ENCODE measurements at places on chromosomes 6 and 20.

DNA sequence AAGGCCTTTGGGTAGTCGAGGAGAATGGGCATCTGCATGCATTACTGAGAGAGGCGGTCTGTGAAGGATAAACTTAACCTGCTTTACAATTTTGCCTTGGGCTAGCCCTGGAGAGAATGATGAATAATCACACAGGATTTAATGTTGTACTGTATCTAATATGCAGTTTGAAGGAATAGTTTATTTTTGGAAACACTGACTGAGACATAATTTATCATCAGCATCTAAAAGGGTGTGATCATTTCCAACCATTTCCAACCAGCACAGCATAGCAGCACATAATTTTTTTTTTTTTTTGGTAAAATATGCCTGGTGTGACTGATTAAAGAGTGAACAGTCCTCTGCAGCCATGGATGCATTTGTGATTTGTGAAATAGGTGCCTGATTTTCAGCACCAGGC lies 519.5 kb downstream of the PHF3 start:
- DNase-seq, result no peak

DNA sequence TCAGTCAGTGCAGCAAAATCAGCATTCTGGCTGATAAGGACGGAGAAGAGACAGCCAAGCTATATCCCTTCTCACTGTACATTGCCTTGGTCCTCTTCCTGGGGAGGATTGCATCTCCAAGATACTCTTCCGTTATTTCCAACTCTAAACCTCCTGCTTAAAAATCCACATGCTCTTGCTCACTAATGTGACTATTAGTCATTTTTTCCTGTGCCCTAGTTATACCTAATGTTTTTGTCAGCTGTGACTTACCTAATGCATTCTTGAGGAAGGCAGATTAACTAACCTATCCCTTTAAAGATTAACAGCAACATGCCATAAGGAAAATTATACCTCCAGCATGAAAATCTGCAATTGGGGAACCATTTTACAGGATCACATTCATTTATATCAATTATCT lies 317.6 kb downstream of the BTBD9 start:
- DNase-seq, result no peak

DNA sequence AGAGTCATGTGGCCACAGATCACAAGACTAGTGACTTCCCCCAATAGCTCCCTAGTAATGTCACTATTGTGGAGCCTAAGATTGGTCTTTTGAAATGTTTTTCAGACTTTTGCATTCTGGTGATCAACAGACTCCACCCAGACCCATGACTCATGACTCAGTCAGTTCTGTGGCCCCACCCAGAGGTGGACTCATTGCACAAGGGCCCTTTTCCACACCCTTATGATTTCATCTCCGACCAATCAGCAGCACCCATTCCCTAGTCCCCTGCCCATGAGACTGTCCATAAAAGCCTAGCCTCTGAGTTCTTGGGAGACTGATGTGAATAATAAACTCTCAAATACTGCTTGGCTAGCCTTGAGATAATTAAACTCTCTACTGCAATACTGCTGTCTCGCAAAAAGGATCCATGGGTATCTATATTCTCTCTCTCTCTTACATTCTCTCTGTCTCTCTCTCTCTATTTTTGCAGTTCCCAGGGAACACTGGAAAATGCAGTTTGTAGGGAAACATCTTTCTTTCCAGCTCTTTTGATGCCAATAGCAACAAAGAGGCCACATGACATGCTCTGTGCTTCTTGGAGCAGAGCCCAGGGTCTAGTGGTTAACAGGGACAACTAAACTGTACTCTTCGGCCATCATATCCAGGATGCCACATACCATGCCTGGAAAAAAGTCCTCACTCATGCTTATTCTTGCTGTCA lies 71.3 kb upstream of the IYD start:
- no peak for DNase-seq

- no peak for DNase-seq
Observed at GRCh38 chr20:63441136-63442099, 31.0 kb downstream of the KCNQ2 start.

DNA sequence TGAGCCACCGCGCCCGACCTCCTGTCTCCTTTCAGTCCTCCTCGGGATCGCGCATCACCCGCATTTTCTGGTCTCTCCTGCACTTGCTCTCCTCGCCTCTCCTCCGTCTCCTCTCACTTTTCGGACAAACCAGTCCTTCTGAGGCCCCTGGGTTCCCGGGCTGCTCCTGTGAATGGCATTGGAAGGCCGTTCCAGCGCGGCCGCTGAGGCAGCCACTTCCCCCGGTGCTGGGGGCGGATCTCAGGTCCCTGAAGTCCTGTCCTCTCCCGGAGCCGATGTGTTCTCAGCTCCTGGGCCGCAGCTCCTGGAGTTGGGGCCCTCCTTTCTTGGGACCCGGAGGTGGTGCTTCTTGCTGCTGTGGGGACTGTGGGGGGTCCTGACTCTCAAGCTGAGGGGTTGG lies 803 bp downstream of the MICB start:
- no peak for DNase-seq

DNA sequence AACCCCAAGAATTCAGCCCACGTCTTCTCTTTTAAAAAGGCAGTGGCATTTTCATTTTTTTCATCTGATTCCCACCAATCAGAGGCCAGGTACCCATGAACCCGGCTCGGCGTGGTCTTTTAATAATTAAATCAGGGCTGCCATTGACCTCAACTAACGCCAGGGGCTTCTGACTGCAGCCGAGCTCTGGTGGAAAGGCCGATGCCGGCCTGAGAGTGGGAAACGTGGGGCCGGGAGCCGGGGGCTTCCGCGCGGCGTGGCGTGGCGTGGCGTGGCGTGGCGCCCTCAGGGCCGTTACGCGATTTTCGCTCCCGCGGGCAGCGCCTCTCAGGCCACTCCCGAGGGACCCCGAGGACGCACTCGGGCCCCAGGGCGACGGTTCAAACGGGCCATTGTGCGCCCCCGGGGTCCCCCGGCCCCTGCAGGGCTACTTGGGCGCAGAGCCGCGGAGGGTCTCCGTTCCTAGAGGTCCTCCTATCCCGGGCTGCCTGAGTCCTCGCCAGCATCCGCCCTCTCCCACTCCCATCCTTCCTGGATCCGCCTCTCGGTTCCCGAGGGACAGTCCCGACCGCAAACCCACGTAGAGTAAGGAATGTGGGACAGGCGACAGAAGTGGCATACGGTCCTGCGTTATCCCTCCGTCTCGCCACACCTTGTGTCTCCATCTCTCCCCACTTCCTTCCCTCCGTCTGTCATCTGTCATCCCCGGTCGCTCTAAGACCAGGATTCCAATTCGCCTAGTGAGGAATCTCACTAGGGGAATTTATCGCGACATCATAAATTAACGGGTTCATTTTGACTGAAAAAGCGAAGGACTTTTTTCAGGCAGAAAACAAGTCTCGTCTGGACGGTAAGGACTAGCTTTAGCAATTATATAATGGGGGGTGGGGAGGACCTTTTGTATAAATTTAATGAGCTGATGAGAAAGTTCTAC lies 876 bp upstream of the TBPL1 start:
- peak; percentile 15 for DNase-seq

DNA sequence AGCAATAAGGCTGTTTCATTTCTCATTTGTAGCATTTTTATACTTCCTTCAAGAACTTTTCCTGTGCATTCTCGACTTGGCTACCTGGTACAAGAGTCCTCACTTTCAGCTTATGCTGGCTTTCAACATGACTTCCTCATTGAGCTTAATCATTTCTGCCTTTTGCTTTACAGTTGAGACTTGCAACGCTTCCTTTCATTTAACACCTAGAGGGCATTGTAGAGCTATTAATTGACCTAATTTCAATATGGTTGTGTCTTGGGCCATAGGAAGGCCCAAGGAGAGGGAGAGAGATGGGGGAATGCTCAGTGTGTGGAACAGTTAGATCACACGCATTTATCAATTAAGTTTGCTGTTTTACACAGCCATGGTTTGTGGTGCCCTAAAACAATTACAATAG lies 37.2 kb downstream of the SLC22A2 start:
- DNase-seq, result no peak

DNA sequence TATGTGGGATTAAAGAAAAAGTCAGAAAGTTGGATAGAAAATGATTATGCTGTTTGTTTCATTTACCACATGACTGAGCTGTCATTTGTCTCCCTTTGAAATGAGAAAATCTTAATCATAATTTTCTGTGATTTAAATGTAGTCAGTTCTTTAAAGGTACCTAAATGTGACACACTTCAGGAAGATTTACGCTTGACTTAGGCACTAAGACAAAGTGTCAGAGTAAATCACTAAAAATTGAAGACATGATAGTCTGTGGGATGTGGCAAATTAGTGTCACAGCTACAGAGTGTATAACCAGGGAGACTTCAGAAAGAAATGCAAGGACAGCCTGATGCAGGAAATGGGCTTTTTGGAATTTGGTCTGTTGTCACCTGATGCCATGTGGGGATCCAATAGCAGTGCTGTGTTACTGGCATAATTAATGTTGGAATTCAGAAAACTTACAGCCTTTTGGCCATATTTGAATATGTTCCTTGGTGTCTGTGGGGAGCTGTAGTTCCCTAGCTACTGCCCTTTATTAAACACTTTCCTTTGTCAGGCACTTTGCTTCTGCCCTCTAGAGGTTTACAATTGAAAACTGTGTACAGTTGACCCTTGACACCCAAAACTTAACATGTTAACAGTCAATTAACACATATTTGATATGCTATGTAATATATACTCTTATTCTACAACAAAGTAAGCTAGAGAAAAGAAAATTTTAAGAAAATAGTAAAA lies 493.8 kb downstream of the UTRN start:
- DNase-seq, result no peak

DNA sequence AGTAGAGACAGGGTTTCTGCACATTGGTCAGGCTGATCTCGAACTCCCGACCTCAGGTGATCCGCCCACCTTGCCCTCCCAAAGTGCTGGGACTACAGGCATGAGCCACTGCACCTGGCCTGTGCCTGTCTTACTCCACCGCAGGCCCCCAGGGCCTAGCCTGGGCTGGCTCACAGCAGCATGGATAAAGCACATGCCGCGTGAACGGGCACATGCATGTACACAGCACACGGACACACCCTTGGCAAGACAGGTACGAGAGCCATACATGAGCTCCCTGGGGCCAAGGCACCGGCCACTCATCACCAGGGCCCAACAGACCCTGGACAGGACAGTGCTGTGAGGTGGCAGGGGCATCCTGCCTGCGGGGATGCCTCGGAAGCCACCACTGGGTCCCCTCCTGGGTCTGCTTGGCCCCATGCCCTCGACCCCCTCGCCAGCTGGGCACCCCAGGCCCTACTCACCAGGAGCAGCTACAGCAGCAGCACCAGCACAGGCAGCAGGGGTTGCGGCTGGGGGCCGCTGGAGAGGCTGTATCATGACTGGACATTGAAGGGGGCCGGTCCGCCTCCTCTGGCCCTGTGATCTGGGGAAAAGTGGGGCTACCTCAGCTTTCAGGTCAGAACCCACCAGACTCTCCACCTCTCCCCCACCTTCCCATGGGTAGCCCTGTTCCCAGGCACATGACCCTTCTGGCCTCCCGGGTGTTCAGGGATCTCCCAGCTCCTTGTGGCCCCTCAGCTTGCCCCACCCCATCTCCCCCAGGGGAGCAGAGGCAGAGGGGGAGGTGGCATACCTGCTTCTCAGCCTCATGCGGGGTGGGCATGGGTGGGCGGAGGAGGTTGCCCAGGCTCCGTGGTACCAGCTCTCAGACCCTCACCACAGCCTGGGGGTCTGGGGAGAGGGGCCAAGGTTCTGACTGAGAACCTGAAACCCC lies 3.0 kb downstream of the RGS19 start:
- DNase-seq, result no peak

DNA sequence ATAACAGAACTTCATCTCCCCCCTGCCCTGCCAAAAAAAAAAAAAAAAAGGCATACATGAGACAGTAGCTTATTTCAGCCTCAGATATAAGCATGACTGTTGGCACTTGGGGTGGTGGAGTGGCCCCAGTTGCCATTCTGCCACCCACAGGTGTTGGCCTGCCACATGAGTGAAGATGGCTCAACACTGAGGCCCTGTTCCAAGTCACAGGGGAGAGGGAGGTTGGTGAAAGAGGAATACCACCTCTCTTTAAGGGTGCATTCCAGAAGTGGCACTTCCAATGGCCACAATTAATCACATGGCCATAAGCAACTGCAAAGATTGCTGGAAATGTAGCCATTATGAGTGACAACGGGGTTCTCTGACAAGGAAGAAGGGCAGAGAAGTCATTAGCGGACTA lies 61.9 kb upstream of the JARID2 start:
- DNase-seq, result no peak

DNA sequence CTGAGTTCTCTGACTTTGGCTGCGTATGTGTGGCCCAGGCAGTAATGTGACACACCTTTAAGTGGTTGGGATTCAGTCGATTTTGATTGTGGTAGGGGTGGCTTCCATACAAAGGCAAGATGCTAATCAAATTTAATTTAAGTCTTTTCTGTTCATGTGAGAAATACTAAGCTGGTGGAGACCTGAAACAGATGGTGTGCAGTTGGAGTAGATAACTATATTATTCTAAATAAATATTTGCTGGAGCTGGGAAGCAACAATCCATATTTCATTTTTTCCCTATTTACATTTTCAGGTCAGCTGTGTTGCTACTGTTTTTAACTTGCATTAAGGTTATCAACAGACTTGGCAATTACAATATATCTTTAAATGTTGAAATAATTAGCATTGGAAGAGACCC lies 67.4 kb upstream of the C20orf144 start:
- DNase-seq, result no peak

- no peak for DNase-seq
Observed at GRCh38 chr20:47773371-47773786, 11.9 kb downstream of the SULF2 start.

DNA sequence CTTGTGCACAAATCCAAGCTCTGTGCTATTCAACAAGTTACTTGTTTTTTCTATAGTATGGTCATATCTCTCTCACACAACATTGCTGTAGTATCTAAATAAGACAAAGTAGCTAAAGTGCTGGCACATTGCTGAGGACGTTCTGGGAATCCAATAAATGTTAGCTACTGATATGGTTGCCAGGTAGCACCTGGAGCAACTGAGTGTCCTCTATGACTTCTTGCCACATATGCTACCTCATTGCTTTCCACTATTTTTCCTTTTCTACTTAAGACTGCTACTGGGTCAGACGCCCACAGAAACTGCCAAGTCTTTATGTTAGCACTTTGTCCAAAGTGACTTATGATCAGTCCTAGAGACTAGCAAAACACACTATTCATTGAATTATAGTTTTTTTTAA lies 85.3 kb downstream of the SYCP2 start:
- no peak for DNase-seq

GRCh38 chr6:1716868-1717267 lies 107.2 kb downstream of the FOXC1 start:
- DNase-seq, result no peak
